ENCODE measurements at places on chromosomes 5 and 9.

DNA sequence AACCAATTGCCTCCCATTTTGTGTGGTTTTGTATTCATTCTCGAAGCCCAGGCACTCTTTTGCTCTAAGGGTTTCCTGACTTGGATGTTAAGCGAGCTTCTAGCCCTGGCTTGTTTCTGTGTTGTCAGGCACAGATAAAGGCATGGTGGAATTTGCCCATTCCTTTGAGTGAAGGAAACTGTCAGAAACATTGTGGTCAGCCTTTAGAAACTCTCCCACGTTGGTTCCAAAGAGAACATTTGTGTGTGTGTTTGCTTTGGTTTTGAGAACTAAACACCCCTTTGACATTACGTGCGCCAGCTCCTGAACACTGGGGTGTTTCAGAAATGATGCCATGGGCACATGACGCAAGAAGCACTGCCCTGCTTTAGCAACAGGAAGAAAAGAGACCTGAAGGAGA lies 320.9 kb downstream of the NTRK2 start:
- peak; percentile 12 for DNase-seq

GRCh38 chr9:38149647-38150046 lies 80.6 kb upstream of the SHB start:
- DNase-seq: no peak

DNA sequence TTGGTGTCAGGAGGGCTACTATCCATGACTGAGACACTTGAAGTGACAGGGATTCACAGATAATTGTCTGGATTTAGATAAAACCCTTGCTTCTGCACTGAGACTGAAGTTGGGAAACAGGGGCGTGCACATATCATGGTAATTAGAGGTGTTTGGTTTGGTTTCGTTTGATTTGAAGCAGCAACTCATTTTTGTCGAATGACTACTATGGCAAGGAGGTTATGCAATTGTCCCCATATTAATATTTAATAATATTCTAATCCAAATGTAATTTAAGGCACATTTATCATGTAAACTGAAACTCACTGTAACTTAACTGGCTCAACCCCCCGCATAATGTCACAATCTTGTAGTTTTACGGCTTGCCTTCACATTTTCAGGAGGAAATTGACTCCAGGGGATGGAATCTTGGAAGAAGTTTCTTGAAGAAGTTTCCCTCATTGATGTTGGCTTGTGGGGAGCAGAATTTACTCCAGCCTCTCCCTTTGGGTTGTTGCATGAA lies 12.5 kb downstream of the ZNF366 start:
- DNase-seq: no peak

- DNase-seq: no peak
Measured at GRCh38 chr5:22044229-22044628, 808.9 kb downstream of the CDH12 start.

DNA sequence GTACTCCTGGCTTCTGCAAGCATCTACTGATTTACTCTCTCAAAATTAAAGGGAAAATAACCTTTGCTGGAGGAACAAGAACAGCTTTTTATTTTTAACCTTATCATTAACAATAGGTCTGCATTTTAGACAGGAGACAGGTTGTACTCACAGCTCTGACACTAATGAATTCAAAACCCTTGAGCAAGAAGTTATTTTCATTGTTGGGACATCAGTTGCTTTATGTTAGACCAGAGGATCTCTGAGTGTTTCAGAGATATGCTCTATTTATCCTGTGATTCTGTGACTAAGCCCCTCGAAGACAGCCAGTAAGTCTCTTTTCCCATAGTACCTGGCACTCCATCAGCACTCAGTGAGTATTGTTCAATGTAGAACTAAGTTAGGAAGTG lies 190.2 kb upstream of the PCSK5 start:
- no peak for DNase-seq
